ENCODE measurements at places on chromosomes 13 and 19. TPM values are rescaled to one million over a fixed set of nuclear protein-coding genes. Genes with fewer than 3 reads are reported as not detected.

SHISA2 gene
- total RNA-seq, result not detected

RINL gene
- total RNA-seq, result 2.0 TPM

IL11 gene
- 11.0 TPM for total RNA-seq

SGCG gene
- total RNA-seq, result not detected

KLF5 gene
- total RNA-seq, result 46.0 TPM

ZNF492 gene
- not detected for total RNA-seq

SHKBP1 gene
- 135 TPM for total RNA-seq

GFY gene
- total RNA-seq, result 0.13 TPM

CYP2A6 gene
- total RNA-seq, result not detected

SIAH3 gene
- not detected for total RNA-seq

SBK2 gene
- 1.9 TPM for total RNA-seq

TTYH1 gene
- 0.25 TPM for total RNA-seq

ZNF208 gene
- total RNA-seq, result not detected

GSX1 gene
- total RNA-seq, result not detected

Data from A549 treated with AZD2906 at 1 μM for 4 hours (cell line).